Right cardiac atrium (tissue), 5 donors: ENCODE measurements at places on chromosomes 13 and 19.

GRCh38 chr19:19460258-19460731, 54.8 kb downstream of the GATAD2A start:
- DNase-seq, result no peak

DNA sequence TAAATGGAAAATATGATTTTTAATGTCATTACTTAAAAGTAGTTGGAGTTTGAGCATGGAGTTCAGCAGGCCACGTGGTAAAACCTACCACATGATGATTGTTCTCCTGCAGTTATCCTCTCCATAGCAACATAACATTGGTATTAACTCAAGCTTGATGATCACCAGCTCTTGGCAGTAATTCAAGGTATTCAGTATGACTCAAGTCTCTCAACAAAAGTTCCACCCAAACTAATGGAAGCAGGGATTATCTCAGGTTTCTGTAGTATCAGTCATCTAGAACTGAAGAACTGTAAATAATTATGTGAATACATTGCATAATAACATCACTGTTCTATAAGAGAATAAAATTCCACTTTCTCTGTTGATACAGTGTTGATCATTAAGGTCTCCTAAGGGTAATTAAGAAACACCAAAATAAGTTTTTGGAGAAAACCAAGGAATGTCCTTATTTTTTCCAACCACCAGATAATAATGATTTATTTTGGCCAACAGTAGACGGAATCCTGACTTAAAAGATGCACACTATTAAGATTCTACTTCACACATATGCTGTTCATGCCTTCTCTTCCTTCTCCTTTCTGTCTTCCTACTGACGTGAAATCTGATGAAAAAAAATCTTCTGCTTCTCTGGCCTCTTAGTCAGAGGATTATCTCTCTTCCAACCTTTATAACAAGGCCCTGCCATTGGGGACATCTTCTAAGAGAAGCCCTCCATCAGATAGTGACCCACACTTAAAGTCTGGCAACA, 1092.3 kb downstream of the EFNB2 start:
- DNase-seq, result no peak

DNA sequence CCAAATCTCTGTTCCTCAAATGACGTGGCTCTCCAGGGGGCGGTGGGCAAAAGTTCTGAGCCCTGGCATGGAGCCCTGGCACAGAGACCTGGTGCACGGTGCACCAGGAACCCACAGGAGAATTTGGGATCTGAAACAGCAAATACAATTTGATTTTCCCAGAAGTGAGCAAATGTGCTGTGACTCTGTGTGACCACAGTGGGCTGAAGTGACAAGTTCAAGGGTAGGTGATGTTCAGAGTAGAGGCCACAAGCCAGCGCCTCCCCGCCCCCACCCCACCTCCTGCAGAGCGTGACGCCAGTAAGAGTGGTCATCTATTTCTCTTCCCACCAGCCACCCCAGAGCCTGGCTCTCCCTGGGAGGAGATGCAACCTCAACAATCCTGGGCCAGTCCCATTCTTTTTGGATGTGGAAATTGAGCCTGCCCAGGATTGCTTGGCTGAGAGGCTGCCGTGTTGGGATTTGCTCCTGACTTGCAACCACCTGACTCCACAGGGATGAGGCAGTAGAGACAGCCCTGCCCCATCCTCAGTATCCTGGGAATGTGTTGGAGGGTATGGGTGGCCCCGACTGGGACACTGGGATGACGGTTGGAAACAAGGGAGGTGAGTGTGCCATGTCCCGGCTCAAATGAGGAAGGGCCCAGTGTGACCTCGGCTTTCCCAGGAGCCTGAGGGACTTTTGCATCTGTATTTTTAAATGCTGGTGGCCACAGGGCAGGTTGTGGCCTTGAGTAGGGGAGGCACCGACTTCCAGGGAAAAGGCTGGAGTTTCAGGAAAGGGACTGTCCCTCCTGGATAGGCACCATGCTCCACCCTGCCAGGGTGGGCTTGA, 11.1 kb upstream of the BCL3 start:
- DNase-seq, result no peak

DNA sequence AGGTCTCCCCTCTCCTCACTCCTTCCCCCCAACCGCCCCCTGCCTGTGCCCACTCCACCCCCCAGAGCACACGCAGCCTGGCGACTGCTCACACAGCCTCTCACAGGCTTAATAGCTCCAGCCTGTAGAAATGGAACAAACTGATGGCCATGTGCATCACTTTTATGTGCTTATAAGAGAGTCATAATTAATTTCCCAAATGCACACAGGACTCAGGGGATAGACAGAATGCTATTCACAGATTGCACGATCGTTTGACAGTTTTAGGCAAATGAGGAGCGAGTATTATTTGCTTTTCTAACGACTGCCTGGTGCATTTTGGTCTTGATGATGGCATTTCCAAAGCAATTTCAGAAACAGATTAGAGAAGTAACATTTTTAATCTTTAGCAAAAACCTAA, 97.7 kb upstream of the VSTM2B start:
- no peak for DNase-seq
